Stomach (tissue), 19 donors: ENCODE measurements at places on chromosomes 2 and 18. TPM values are rescaled to one million over a fixed set of nuclear protein-coding genes. Genes with fewer than 3 reads are reported as not detected.

Gene KLF11
- 21.6 TPM for total RNA-seq

Gene MYL12A
- 262 TPM for total RNA-seq

Gene RPIA
- 1.2 TPM for total RNA-seq

Gene PKDCC
- total RNA-seq: 66.8 TPM

Gene ALPI
- total RNA-seq: not detected
